ENCODE measurements at places on chromosomes 11 and 22.

- no peak for DNase-seq
These were observed 8.3 kb downstream of the PLXNB2 start for GRCh38 chr22:50298937-50299784.

DNA sequence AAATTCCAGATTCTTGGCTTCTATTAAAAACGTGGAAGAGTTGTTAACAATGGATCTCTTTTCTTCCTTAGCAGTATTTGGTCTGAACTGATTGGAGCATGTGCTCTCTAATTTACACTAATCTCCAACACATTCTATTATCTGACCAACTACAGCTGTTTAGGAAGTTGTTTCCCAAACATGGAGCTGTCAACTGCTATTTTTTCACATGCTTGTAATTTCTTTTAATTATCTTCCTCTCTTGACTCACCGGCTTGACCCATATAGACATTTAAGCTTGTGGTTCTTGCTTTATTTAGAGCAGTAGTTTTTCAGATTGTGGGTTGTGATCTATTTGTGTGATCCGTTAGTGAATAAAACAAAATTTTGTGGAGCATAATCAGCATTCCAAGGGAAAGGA, 40.8 kb downstream of the CTNND1 start:
- DNase-seq, result no peak

DNA sequence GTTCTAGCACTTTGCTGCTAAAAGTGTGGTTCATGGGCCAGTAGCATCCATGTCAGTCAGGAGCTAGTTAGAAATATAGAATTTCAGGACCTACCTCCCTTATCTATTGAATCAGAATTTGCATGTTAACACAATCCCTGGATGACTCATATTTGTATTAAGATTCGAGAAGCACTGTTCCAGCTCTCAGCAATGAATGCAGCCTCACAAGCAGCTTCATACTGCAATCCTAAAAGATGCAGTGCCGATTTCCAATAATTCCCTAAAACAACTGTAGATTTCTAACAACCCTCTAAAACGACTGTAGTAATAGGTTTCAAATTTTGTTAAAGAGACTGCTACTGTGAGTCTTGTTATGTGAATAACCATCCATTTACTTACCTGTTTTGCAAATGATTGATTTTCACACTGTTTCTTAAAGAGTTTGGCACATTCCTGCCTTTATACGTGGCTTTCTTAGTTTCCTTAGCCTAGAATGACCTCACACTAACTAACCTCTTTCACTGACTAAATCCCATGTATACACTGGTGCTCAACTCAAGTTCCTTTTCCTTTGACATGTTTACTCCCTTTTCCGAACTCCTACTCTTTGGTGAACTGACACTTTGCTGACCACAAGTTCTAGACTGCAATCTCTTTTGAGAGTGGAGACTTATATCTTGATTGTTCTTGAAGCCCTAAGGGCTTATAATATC, 511.8 kb downstream of the METTL15 start:
- DNase-seq, result no peak

GRCh38 chr22:36323855-36324331, 63.9 kb downstream of the MYH9 start:
- no peak for DNase-seq

GRCh38 chr11:22449441-22449840, 111.3 kb downstream of the SLC17A6 start:
- DNase-seq, result no peak

DNA sequence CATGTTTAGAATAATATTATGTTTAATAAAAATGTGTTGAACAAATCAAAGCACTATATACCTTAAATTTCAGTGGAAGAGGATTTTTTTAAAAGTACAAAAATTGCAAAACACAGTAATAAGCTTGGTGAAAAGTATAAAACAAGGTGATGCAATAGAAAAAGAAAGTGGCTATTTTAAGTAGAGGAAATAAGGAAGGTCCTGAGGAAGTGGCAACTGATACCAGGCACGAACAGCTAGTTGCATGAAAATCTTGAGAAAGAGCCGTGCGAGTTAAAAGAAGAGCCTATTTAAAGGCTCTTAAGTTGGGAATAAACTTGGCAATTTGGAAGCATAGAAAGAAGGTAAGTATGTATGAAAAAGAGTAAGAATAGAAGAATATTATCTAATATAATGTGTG, 1679.3 kb downstream of the LRRC4C start:
- no peak for DNase-seq

DNA sequence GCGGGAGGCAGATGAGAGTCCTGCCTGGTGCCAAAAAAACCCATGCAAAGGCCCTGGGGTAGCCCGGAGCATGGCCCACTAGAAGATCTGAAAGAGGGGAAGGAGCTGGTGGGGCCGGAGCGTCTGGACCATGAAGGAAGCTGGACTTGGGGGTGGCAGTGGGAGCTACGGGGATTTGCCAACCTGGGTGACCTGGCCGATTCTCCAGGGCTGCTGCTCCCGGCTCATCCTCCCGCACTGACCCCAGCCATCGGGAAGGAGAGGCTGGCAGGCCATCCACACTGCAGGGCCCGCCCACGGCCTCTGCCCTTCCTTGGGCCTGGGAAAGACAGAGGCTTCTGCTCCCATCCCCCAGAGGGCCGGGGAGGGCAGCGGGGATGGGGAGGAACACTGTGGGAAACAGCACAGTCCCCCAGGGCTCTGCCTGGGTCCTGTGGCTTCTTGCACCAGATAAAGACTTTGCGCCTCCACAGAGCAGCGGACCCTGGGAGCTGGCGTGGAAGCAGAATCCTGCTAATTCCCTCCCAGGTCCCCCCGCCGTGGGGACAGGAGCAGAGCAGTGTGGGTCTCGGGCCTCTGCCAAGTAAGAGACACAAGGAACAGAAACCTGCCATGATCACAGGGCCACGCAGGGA, 87.1 kb upstream of the LINC01488 start:
- DNase-seq, result no peak

DNA sequence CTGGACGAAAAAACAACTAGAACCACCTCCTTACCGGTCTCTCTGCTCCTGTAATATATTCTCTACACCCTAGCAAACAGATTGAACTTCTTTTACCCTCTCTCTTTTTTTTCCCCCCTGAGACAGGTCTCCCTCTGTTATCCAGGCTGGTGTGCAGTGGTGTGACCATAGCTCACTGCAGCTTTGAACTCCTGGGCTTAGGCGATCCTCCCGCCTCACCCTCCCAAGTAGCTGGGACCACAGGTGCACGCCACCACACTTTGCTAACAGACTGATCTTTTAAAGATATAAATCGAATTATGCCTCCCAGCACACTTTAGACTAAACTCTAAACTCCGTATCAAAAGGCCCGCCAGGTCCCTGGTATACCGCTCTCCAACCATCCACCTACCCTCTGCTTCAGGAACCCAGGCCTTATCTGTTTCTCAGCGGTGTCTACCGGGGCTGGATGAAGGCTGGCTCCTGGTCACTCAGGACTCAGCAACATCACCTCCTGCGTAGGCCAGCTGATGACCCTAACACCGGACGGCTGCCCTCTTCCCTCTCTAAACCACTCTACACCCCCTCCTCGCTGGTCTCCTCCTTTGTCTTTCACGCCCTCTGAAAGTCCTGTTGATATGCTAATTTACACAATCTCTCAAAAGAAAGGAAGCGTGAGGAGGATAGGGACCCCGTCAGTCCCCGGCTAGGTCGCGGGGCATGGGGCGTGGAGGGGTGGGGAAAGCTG, 745 bp downstream of the C22orf39 start:
- DNase-seq, result no peak

DNA sequence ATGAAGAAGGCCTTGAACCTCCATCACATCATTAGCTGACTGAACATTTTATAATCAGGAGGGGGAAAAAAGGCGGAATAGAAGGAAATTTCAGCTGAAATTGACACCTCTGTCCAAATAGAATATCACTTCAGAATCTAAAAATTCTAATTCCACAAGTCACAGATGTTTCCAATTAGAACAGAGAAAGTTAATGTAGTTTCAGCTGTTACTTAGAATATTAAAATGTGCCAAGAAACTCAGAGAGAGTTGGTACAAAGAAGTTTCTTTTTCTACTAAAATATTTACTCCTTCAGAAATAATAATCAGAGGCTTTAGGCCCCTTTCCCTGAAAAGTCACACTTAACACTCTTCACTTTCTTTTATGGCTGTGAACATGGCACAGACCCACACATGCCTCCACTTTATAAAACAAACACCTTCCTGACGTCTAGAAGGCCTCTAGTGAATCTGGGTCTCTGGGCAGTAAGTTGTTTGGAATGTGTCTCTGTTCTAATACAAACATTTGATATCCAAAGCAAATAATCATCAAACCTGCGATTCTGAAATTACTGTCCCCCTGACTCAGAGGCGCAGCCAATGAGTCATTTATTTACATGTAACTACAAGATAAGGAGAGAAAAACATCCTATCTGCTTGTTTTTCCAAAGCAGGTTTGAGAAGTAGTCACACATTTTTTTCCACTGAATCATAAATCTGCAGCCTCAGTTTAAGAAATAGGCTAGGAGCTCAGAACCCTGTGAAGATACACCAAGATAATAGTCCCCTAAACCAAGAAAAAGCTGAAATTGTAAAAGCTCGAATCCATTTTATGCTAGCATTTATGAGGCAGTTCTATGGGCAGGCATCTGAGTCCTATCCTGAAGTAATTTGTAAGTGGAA, 148.4 kb downstream of the ME3 start:
- DNase-seq, result no peak

GRCh38 chr11:83079820-83080219, 8.1 kb upstream of the RAB30 start:
- no peak for DNase-seq

GRCh38 chr11:5666402-5666793, 18.5 kb downstream of the TRIM5 start:
- no peak for DNase-seq

DNA sequence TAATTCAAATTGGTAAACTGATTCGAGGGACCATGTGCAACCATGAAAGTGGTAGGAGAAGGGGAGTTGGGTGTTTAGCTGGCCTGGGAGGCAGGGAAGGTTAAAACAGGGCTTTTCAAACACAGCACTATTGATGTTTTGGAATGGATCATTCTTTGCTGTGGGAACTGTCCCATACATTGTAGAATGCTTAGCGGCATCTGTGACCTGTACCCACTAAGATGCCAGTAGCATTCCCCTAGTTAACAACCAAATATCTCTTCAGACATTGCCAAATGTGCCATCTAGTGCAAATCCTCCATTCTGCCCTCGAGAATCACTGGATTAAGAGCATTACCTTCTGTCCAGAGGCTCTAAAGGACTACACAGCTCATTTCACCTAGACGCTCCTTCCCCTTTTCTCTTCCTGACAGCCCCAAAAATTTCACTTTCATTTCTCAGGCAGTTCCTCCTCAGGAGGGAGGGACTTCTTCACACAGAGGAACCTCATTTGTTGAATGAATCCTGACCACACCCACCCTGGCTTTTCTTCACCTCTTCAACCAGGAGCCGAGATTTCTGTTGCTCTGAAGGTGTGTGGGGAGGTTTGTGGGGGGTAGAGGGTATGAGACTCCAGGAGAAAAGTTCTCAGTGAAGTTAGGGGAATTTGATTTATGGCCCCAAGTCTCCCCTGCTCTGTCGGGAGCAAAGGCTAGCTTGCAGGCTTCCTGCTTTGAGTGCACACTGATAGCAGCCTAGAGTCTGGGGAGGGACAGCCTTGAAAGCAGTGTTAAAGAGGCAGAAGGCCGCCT, at the start of gene TRIM34:
Gene TRIM34, plus strand, starts transcription at position 513 of the 791 bp plus-strand sequence. CDS start 7,331 bp downstream, outside the sequence.
- no peak for DNase-seq

DNA sequence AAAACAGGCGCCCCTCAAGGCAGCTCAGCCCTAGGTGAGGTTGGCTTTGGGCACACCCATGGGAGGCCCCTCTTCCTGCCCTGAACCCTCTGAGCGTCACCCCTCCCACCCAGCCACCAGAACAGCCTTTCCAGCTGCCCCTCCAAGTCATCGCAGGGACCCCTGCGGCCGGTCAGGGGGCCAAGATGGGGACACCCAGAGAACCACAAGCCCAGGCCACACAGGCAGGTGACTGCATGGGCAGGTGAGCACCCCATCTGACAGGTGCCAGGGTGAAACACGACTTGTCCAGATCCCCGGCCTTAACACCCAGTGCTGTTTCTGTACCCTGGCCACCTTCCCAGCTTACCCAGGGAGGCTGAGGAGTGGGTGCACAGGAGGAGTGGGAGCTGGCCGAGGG, 24.6 kb upstream of the GRAMD4 start:
- DNase-seq, result no peak

DNA sequence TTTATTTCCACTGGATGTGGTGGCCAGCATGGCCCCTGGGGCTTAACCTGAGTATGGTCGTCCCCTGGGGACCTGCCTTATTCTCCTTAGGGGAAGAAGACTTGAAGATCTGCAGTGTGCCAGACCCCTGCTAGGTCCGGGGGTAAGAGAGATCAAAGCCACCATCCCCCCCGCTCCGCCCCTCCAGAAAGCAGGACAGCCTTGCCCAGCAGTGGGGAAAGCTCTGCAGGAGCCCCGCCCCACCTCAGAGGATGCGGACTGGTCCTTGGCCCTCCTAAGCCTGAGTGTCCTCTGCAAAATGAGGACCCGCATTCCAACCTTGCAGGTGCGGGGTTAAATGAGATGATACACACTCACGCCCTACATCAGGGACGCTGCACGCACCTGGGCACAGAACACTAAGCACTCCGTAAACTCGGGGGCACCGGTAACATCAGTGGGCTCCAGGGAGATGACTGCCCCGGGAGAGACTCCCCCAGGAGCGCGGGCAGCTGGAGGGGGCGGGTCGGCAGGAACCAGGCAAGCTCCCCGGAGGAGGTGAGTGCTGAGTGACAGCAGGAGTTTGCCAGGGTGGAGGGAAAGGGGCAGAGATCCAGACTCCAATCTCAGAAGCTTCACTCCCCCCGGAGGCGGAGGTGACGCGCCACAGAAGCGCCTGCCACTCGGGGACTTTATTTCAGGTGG, 564 bp upstream of the ANO1 start:
- no peak for DNase-seq

- no peak for DNase-seq
These were observed 17.4 kb upstream of the SLC1A2 start for GRCh38 chr11:35436581-35437250.

DNA sequence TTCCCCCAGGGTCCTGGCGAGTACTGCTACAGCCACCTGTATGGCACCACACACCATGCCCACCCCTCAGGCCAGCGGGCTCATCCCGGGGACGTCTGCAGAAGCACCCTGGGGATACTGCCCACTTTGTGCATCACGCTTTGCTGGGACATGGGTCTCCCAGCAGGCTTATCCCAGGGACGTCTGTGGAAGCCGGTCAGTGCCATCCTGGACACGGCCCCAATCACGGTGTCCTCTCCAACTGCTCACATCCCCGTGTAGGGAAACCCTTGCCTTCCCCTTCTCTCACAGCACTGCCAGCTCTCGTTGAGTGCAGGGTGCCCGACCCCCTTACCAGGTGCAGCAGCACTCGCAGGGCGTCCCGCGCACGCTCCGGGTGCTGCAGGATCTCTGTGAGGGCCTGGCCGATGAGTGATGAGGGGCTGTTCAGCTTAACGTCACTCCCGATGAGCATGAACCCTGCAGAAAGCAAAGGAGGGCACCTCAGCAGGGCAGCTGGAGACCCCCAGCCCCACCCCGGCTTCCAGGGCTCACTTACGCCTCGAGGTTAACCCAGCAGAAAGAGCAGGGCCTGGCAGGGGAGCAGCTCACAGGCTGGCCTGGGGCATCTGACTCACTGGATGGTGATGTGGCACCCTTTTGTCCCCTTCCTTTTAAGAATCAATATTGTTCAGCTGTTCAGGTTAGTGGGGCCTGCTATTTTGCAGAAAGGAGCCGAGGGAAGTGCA, 76.9 kb upstream of the PITPNB start:
- DNase-seq, result no peak
